WERI-Rb-1 (cell line): ENCODE measurements at places on chromosomes 1 and 21.

DNA sequence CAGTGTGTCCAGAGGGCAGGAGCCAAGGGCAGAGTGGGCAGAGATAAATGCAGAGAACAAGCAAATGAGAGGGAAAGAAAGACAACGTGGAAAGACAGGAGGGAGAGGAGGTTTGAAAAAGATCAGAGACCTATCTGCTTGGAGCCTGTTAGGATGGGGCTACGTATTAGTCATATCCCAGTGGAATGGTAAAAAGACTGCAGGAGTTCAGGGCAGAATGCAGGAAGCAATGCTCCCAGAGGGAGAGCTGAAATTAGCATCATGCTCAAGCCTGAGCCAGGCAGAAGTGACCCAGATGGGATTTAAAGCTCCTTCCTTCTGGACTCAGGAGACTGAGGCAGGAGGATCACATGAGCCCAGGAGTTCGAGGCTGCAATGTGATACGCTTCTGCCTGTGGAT, 261.3 kb upstream of the CHRM3 start:
- DNase-seq = no peak

DNA sequence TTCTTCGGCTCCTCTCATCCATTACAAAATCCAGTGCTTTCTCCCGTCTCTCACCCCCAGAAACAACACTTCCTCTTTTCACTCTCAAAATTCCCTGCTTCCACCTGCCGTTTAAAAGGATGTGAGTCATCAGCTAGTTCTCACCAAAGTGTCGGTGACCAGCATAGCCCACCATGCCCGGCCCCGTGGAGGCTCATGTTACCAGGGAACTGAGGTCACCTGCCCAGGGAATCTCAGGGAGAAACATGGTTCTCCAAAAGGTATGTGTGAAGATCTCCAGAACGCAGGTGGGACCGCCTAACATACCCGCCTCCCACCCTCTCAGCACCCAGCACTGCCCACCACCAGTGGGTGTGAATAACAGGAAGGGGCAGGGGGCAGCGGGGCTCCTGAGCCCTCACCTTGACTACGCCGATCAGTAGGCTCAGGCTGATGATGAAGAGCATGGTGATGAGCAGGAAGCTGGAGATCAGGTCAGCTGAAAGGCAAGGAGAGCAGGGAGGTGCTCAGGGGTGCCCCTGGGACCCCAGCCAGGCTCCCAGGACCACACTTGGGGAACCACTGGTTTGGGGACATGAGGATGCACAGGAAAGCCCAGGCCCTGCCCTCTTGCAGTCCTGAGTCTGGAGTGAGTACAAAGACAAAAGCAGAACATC, 16.2 kb downstream of the LAPTM5 start:
- DNase-seq = no peak

DNA sequence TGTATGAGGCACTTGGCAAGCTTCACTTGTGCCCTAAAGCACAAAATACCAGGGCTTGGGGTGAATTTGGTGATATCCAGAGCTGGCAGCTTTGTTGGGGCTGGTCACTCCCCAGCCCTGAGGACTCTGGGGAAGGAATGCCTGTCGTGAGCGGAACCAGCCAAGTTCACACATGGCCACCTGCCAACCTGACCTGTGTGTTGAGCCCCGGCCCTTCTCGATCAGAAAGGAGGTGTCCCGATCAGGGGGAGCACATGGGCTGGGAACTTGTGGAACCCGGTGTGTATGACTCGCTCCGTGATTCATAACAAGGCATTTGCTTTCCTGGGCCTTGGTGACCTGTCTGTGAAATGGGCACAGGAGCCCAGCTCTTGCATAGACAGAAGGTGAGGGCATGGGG, 43.1 kb downstream of the AGPAT3 start:
- no peak for DNase-seq

- DNase-seq = peak; percentile 66
Measured at GRCh38 chr1:17122521-17123164, 3.4 kb upstream of the PADI2 start.

- no peak for DNase-seq
Measured at GRCh38 chr1:246106342-246106763, 400.7 kb downstream of the SMYD3 start.

- no peak for DNase-seq
Measured at GRCh38 chr1:81463936-81464837, 336.5 kb upstream of the ADGRL2 start.

DNA sequence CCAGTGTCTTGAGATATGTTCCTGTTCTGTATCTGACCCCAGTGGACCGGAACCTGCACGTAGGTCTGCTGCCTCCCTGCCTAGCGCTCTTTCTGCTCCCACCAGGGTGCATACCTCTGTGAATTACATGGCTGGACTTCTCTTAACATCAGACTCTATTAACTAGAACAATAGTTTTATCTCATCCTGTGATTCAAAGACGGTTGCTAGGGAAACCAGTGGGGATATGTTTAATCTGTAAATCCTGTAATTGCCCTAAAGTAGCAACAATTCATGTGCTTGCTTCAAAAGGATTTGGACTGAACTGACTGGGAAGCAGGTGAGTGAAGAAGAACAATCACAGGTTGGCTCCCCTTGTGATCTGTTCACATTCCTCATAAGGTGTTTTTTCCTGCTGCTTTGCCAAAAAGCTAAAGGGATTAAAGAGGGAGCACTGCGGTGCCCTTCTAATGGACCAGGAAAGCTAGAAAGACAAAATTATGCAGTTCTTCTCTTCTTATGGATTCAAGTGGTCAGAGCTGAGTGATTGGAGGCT, 52.7 kb upstream of the DIRAS3 start:
- DNase-seq = no peak

GRCh38 chr1:47963568-47964358, 33.4 kb downstream of the TRABD2B start:
- DNase-seq = no peak

- no peak for DNase-seq
Measured at GRCh38 chr1:94118013-94118412, 2.9 kb downstream of the ABCA4 start.

DNA sequence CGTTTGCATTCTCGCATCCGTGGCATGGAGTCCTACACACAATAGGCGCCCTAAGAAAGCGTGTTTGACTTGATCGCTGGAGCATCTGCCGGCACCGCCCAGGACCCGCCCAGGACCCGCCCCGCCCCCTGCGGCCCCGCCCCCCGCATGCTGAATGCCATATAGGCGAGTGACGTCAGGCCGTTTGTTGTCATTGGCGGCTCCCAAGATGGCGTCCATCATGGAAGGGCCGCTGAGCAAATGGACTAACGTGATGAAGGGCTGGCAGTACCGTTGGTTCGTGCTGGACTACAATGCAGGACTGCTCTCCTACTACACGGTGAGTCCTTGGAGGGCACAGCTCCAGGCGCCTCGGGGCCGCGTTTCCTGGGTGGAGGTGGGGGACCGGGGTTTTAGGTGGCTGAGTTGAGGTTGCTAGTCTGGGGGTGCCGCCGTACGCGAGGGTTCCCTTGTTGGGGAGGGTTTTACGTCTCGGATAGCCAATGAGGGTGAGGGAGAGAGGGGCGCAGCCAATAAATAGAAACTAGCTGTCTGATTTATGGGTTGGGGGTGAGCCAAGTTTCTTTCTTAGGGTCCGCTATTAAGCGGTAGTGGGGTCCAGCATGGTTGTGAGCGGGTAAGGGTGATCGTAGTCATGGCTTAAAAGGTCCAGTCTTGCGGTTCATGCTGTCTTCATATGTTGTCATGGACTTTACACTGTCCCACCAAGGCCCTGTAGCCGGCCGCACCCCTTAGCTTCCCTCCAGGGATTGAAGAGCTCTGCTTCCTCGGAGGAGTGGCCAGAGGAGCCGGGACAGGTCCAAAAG, at the start of gene OSBPL9:
TSS of gene OSBPL9 (plus strand) at position 190 of the 806 bp plus-strand sequence. CDS start at position 209, 19 bp downstream.
- DNase-seq = peak; percentile 85

DNA sequence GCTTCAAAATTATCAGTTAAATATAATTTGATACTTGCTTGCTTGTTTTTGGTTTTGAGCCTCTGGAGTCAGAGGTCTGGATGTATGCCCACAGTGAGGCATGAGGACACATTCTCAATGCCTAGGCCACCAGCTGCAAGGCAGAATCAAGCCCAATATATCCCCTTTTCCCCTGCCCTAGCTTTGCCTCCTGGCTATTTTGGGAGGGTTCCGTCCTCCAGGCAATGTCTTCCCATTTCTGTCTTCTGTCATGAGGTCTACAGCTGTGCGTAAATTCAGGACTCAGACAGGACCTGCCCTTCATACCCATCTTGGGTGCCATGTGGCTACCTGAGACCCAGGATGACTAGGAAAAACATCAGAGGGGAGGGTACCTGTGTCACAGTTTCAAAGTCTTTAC, 19.2 kb downstream of the NRDC start:
- no peak for DNase-seq

DNA sequence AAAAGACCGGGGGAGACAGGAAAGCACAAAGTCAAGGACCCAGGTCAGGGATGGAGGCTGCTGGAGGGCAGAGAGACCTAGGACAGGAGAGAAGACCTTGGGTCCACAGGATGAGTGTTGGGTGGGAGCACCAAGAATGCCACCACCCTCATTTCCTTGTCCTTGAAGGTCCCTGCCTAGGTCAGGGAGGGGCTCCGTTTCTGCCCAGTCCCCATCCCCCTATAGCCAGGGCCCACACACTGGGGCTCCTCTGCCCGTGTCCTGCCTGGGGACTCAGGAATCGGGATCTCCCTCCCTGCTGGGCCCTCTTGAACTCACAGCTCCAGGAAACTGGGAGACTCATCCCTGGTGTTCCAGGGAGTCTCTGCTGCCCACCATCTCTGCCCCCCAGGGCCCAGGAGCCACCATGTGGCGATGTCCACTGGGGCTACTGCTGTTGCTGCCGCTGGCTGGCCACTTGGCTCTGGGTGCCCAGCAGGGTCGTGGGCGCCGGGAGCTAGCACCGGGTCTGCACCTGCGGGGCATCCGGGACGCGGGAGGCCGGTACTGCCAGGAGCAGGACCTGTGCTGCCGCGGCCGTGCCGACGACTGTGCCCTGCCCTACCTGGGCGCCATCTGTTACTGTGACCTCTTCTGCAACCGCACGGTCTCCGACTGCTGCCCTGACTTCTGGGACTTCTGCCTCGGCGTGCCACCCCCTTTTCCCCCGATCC, 584 bp downstream of the TINAGL1 start:
- no peak for DNase-seq

DNA sequence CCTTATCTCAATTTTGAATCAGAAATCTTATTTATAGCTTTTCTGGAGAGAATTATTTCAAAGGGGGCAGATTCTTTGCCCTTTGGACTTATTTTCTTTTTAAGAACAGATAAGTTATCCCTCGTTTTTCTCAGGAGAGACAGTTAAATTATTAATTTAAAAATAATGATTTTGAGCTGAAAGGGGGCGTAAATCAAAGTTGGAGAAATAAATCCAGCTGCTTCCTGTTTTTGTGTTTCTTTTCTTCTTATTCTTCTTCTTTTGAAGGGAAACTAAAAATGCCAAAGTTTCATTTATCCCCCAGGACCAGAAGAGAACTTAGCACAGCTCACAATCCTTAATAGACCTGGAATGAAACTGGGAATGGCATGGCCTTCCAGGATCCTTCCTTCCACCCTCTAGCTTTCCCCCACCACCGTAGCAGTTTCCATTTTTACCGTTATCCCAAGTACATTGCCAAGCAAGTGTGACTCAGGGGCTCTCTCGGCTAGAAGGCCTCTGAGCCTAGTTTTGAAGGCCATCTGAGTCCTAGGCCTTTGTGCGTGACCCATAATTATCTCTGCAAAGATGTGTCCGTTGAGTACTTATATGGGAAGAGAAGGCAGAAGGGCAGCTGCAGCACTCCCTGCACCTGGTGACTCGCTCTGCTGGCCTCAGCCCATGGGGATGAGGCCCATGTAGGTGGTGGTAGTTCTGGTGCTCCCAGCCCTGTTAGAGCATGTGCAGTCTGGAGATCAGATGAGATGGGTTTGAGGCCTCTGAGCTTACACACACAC, 181.7 kb downstream of the ROR1 start:
- no peak for DNase-seq

GRCh38 chr21:35737449-35737848, 322.9 kb downstream of the SETD4 start:
- no peak for DNase-seq

DNA sequence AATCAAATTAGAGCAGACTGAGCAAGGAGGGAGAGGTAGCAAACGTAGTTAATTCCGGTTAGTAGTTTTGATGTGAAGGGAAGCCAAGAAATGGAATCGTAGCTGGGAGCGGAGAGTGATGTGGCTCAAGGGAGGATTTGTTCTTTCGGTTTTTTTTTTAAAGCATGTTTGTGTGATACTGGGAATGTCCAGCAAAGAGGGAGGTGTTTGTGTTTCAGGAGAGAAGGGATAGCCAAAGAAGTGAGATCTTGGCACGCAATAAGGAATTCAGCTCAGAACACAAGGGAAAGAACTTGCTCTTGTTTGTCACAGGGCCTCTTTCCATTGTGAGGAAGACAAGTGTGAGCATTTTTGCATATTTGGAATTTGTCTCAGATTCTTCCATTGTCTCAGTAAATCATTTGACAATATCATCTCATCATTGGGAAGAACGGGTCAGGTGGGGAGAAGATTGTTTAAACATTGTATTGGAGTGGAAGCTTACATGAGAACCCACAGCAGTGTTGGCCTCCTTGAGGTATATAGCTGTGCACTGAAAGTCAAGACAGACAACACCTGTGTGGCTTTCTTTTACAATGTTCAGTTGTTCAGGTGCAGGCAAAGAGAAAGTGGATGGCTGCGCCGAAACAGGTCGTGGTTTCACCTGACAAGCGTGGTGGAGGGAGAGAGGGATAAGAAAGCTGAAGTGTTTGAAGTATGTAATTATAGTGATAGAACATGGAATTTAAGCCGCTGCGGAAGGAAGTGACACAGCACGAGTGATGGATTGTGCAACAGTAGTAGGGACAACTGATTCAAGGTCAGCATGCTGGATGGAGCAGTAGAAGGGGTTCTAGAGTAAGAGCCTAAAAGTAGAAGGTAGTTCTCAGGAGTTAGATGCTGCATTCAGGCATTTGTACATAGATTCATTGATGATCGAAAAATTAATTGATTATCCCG, 25.4 kb downstream of the FMN2 start:
- DNase-seq = no peak

GRCh38 chr1:241695246-241696171, 43.4 kb downstream of the WDR64 start:
- DNase-seq = no peak

DNA sequence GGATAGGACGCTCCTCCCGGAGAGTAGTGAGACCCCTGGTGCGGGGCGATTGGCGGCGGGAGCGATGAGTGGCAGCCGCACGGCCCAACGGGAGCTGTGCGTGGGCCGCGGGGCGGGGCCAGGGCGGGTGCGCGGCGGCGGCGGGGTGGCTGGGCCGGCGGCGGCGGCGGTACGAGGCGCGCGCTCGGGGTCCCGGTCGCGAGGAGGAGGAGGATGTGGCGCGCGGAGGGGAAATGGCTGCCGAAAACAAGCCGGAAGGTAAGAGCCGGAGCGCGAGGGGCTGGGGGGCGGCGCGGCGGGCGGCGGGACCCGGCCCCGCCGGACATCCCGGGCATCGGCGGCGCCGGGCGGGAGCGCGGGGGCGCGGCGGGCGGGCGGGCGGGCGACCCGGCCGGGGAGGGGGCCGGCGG, at the start of gene CAMTA1:
TSS of gene CAMTA1 (plus strand) at position 137 of the 410 bp plus-strand sequence. CDS start at position 214, 77 bp downstream.
- no peak for DNase-seq
